Thymus (tissue), 14 donors: ENCODE measurements at places on chromosomes 13 and 19. TPM values are rescaled to one million over a fixed set of nuclear protein-coding genes. Genes with fewer than 3 reads are reported as not detected.

The ZNF154 gene
- total RNA-seq = 10.5 TPM

The CDX2 gene
- 0.09 TPM for total RNA-seq

The SHISA7 gene
- 0.05 TPM for total RNA-seq

The RPS19 gene
- total RNA-seq = 3,743 TPM

The KCTD12 gene
- 16.7 TPM for total RNA-seq

The C19orf73 gene
- total RNA-seq = 2.7 TPM

The MCF2L gene
- total RNA-seq = 13.0 TPM

The OXGR1 gene
- 0.47 TPM for total RNA-seq

The ANKLE1 gene
- total RNA-seq = 1.6 TPM

The PCDH17 gene
- total RNA-seq = 1.4 TPM

The NANOS3 gene
- total RNA-seq = 1.4 TPM

The RFXAP gene
- 2.6 TPM for total RNA-seq

The PDE4C gene
- total RNA-seq = 0.05 TPM

The CACNG7 gene
- not detected for total RNA-seq

The STARD13 gene
- total RNA-seq = 1.7 TPM

The WDR87 gene
- total RNA-seq = under 0.01 TPM

The UGGT2 gene
- 6.4 TPM for total RNA-seq

DNA sequence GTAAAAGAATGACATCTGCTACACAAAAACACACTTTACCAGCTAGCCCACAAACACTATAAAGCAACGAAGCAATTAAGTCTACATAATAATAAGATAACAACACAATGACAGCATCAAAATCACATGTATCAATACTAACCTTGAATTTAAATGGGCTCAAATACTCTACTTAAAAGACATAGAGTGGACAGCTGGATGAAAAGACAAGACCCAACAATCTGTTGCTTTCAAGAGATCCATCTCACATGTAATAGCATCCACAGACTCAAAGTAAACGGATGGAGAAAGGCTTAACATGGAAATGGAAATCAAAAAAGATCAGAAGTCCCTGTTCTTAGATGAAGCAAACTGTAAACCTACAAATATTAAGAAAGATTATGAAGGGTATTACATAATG is 2175.9 kb downstream of the PCDH9 start:
- no peaks in the 10 kb centered on the region for H3K36me3 ChIP-seq
- no peak overlapping the region for H3K27ac ChIP-seq
- no peak for DNase-seq
- H3K27me3 ChIP-seq = no peaks in the 10 kb centered on the region
- no peaks in the 10 kb centered on the region for H3K4me1 ChIP-seq

- peaks cover 51% of the 10 kb centered on the region for H3K36me3 ChIP-seq
- peaks cover 3% of the 10 kb centered on the region for H3K4me1 ChIP-seq
- H3K4me3 ChIP-seq = no peak overlapping the region
- DNase-seq = no peak
Observed at GRCh38 chr13:78632996-78633395, 26.0 kb downstream of the OBI1 start.

DNA sequence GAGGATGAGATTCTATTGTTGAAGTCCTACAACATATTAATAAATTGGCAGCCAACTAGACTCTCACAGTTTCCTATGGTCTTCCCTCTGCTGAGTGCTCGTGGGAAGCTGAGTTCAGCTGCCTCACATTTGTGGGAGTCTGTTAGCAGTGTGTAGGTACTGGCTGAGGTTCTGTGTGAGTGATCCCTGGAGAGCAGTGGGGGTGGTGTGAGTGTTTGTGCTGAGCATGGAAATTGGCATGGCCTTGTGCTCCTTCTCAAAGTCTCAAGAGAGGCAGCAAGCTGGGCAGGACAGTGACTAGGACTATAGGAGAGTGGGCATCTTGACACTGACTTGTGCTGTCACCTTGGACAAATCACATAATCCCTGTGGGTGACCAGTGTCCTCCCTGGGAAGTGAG is 298.3 kb downstream of the MTUS2 start:
- H3K4me3 ChIP-seq = no peak overlapping the region
- no peak overlapping the region for H3K27ac ChIP-seq
- no peak for DNase-seq
- no peaks in the 10 kb centered on the region for H3K4me1 ChIP-seq

- H3K4me1 ChIP-seq = no peaks in the 10 kb centered on the region
- peaks cover 26% of the 10 kb centered on the region for H3K36me3 ChIP-seq
Observed at GRCh38 chr19:55346725-55347441, 7.2 kb downstream of the KMT5C start.

DNA sequence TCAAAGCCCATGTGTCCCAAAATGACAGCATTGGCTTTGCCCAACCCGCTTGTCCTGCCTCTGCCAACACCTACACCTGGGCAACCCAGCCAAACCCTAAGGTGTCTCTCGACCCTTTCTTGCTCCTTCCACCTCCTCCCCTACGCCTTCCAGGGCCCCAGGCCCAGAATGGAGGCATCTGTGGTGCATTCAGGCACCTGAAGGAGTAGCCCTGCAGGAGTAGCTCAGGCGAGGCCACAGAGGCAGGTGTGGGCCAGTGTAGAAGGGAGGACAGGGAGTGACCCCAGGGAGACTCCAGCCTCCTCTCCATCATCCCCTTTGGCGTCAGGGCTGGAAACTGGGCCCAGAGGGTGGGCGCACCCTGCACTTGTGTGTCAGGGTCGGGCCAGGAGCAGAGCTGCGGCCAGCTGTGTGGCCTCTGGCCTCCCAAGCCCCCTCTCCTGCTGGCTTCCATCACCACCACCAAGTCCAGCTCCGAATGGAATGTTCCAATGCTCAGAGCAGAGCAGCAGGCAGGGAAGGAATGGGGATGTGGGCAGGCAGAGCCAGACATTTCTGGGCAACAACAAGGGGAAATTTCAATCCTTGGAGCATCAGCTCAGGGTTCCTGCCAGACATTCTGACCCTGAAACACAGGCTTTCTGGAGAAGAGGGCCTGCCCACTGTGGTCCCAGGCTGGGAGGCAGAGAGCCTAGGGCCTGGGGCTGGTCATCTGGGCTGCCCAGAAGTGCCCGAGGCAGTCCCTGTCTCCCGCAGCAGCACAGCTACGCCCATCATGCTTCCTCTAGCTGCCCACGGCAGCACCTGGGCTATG is 16.4 kb downstream of the PLEKHF1 start:
- DNase-seq = no peak
- H3K4me3 ChIP-seq = no peak overlapping the region

GRCh38 chr19:18700501-18701249 is 17.2 kb downstream of the CRTC1 start:
- no peaks in the 10 kb centered on the region for H3K27me3 ChIP-seq
- H3K27ac ChIP-seq = peak overlapping the region; percentile 85
- H3K4me1 ChIP-seq = peaks cover 27% of the 10 kb centered on the region

DNA sequence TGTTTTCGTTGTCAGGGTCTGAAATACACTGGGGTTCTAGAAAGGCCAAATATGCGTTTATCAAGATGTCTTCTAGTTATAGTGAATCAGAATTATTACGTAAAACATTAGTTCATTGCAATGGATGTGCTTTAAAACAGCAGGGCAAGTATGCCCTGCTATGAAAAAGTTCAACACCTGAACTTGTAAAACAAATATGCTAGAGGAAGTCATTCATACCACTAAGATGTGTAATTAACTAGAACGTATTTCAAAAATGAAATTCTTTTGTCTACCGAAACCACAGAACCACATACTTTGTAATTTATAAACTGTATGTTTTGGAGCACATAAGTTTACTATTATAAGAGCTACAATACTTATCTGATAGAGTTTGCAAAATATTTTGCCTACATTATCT is 266.2 kb downstream of the KCTD12 start:
- no peak for DNase-seq
- H3K4me3 ChIP-seq = no peak overlapping the region
- no peaks in the 10 kb centered on the region for H3K36me3 ChIP-seq
- no peaks in the 10 kb centered on the region for H3K4me1 ChIP-seq
- H3K27ac ChIP-seq = no peak overlapping the region
- H3K27me3 ChIP-seq = no peaks in the 10 kb centered on the region

DNA sequence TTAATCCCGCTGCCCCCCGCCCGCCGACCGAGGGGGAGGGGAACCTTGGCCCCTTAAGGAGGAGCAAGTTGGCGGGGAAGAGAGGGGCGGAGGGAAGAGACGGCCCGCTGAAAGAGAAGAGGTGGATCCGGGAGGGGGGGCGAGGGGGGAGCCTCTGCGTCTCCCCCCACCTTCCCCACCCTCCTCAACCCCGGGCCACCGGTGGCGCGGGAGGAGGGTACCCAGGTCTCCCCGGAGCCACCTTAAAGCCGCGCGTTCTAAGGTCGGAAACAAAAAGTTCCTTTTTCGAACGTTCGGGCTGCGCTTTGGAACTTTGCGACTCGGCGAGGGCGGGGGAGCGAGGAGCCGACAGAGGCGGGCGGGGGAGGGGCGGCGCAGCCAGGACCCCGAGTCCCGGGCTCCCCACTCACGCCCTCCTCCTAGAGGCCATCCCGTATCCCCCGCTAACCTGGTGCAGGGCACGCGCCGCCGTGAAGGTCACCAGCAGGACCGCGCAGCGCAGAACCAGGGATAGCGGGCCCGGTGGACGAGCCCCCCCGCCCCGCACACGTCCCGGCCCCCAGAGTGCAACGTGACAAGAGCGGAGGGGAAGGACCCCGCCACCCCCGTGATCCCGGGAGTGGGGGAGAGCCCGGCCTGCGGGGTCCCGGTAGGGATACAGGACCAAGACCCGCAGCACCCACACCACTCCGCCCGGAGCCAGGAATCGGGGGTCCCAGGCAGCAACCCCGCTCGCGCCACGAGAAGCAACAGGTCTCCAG is 659 bp downstream of the ERF start:
- H3K4me3 ChIP-seq = peak overlapping the region; percentile 78
- peaks cover 27% of the 10 kb centered on the region for H3K4me1 ChIP-seq
- peak; percentile 69 for DNase-seq
- H3K36me3 ChIP-seq = peaks cover 10% of the 10 kb centered on the region
- peak overlapping the region; percentile 96 for H3K27ac ChIP-seq

DNA sequence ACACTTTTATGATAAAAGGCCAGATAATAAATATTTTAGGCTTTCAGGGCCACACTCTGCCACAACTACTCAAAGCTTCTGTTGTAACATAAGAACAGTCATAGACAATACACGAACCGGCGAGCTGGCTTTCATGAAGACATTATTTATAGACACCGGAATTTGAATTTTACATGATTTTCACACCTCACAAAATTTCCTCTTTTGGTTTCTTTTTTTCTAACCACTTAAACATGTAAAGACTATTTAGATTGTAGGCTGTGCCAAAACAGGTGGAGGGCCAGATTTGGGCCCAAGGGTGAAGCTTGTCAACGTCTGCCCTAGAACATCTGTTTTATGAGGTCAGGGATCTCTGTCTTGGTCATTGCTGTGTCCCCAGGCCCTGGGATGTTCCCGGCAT is 29.7 kb upstream of the FXYD3 start:
- DNase-seq = no peak
- H3K27ac ChIP-seq = no peak overlapping the region
- H3K27me3 ChIP-seq = peaks cover 16% of the 10 kb centered on the region
- H3K4me3 ChIP-seq = no peak overlapping the region

DNA sequence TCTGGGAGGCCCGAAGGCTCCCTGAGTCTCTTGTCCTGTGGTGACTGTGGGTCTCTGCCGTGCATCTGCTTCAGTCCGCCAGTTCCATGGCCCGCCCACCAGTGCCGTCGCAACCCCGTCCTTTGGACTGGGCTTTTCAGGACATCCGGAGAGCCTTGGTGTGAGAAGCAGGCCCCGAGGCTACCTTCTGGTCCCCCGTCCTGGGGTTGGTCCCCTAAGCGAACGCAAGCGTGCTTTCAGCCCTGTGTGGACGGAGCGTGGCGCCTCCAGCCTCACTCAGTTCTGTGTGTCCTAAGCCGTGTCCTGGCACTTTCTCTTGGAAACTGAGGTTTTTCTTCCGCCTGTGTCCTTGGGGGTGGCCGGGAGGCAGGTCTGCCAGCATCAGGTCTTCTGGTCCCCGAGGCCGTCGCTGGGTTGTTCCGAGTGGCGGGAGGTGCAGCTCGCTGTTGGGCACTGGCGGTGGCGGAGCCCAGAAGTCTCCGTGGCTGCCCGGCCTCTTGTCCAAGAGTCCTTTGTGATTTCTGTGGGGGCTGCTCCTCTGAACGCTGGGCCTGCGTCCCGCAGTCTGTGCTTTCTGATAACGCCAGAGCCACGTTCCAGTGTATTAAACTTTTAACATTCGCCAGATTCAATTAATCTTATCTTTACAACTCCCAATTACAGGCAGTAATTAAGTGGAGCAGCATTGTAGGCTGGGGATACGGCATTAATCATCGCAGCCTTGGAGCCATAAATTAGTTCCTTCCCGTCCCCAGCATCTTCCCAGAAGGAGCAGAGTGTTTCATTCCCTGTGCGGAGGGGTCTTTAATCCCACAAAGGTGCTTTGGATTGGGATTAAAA is 99.5 kb downstream of the KDM4B start:
- H3K36me3 ChIP-seq = peaks cover 12% of the 10 kb centered on the region

DNA sequence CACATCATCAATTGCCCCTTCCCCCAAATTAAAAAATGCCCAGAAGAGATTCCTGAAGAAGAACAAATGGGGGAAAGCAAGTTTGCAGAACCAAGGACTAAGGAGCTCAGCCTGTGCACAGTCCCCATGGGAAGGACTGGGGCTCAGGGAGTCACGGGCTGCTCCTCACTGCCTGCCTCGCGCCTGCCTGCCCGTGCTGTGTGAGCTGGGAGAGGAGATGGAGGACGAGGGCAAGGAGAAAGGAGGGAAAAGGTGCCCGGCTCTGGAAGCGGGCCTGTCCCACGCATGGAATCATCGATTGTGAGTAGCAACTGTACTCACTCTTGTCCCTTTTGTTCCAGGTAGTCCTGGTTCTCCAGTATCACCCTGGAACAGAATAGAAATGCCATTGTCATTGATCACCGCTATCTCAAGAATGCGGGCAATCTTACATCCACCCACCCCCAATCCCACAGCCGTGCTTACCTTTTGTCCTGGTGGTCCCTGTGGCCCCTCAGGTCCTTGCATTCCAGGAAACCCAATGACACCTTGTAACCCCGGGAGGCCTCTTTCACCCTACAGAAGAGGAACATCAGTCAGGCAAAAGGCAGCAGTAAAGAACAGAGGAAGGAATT is 93.4 kb downstream of the COL4A1 start:
- no peaks in the 10 kb centered on the region for H3K4me1 ChIP-seq
- DNase-seq = no peak
- H3K36me3 ChIP-seq = no peaks in the 10 kb centered on the region
- no peak overlapping the region for H3K4me3 ChIP-seq
- H3K27me3 ChIP-seq = peaks cover 5% of the 10 kb centered on the region

- DNase-seq = no peak
- no peak overlapping the region for H3K4me3 ChIP-seq
- peaks cover 56% of the 10 kb centered on the region for H3K36me3 ChIP-seq
- H3K4me1 ChIP-seq = peaks cover 11% of the 10 kb centered on the region
- no peaks in the 10 kb centered on the region for H3K27me3 ChIP-seq
Observed at GRCh38 chr13:52459668-52460067, 4.4 kb downstream of the CKAP2 start.

DNA sequence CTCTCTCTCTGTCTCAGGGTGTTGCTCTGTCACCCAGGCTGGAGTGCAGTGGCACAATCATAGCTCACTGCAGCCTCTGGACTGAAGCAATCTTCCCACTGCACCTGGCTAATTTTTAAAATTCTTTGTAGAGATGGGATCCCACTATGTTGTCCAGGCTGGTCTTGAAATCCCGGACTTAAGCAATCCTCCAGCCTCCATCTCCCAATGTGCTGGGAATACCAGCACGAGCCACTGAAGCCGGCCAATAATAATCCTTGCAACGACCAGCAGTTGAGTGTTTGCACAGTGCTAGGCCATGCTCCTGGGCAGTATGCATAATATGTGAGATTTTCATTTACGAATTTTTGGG is 640 bp upstream of the EPOR start:
- H3K27ac ChIP-seq = no peak overlapping the region
- no peak for DNase-seq
- no peak overlapping the region for H3K4me3 ChIP-seq
- H3K27me3 ChIP-seq = peaks cover 32% of the 10 kb centered on the region

GRCh38 chr13:67042556-67042955 is 187.6 kb downstream of the PCDH9 start:
- H3K27me3 ChIP-seq = no peaks in the 10 kb centered on the region
- DNase-seq = no peak
- H3K36me3 ChIP-seq = no peaks in the 10 kb centered on the region
- no peak overlapping the region for H3K4me3 ChIP-seq
- no peak overlapping the region for H3K27ac ChIP-seq
- H3K4me1 ChIP-seq = no peaks in the 10 kb centered on the region
